ENCODE measurements at places on chromosomes 7 and 10.

DNA sequence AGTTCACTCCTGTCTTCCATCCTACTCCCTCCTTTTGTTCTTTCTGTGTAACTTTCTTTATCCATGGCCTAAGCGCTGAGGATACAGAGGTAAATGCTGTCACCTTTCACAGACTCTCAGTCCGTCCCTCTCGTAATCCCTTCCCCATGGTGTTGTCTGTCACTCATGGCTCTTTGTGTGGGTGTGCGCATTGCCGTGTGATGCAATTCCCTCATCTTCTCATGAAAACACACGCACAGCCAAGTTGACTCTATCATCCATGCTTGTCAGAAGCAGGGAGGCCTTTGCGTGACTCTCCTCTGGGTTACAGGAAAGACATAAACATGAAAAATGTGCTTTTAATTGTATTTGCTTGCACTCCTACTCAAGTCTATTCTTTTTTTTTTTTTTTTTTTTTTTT lies 125.6 kb upstream of the C7orf33 start:
- DNase-seq, result no peak

GRCh38 chr7:50400114-50400513 lies 50.0 kb downstream of the FIGNL1 start:
- no peak for DNase-seq

- no peak for DNase-seq
These were observed 44.3 kb upstream of the DNAJC1 start for GRCh38 chr10:22047812-22048211.

DNA sequence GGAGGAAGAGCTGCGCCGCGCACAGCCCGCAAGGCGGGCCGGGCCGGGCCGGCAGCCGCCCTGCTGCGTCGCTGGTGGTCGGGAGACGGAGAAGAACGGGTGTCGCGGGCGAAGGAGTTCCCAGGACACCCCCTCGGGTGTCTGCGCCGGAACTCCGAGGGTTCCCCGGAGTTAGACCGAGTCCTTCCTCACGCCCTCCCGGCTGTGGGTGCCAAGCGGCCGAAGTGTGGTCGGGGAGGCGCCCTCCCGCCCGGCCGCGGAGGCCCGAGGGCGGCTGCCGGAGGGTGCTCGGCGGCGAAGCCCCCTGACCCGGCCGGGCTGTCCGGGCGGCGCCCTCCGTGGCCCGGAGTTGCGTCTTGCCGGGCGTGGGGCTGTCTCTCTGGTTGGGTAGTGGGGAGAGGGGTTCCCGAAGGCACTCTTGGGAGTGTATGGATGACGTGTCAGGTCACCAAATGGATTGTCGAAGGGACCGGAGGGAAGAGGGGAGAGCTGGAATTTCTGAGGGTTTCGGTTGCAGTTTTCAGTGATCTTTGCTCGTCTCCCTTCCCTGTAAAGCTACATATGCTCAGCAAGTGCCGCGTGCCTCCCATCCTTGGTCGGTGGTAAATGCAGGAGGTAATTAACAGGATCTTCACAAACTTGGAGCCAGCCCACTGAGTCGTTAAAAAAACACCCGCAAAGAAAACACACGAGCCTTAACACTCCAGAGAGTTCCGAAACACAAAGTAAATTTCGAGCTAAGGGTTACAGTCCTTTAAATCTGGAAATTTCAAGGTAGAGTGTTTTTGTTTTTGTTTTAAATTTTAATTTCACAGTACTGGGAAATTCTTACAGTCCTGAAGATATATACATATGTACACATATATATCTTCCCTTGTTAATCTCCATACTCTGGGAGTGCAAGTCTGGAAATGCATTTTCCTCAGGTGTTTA lies 871 bp downstream of the ST7 start:
- peak; percentile 64 for DNase-seq

GRCh38 chr10:86965986-86966654 lies 2.2 kb upstream of the ADIRF start:
- DNase-seq, result no peak

GRCh38 chr7:159007996-159008389 lies 136.7 kb downstream of the VIPR2 start:
- no peak for DNase-seq

GRCh38 chr10:20415684-20416083 lies 481.4 kb downstream of the NEBL start:
- no peak for DNase-seq

DNA sequence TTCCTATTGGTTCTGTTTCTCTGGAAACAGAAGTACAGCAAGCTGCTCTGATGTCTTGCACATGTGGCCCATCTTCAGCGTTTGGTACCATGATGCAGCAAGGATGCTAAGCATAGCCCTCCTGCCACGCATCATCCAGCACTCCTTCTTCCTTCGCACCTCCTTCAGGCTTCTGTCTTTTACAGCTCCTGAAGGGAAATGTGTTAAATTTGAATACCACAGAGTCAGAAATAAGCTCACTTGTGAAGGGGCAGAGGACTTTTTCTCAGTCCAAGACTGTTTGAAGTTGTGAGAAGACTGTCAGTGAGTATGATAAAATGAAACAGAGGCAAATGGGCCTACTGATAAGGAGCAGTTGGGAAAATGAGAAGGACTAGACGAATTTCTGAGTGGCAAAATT lies 20.7 kb downstream of the TSPAN13 start:
- DNase-seq, result no peak

DNA sequence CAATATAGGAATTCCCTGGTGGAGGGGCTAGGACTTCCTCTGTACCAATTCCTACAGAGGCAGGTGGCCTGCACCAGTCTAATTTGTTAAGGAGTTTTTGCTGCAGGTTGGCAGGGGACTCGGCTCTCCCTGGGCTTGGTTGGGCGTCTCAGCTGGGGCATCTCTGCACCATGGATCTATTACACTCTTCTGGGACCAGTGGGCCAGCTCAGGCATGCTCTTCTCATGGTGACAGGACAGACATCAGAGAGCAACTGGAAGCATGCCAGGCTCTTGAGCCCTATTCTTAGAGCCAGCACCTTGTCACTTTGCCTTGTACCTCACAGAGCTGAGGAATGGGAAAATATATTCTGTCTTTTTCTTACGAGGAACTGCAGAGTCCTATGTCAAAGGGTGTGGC lies 74.6 kb downstream of the SH2D4B start:
- no peak for DNase-seq

DNA sequence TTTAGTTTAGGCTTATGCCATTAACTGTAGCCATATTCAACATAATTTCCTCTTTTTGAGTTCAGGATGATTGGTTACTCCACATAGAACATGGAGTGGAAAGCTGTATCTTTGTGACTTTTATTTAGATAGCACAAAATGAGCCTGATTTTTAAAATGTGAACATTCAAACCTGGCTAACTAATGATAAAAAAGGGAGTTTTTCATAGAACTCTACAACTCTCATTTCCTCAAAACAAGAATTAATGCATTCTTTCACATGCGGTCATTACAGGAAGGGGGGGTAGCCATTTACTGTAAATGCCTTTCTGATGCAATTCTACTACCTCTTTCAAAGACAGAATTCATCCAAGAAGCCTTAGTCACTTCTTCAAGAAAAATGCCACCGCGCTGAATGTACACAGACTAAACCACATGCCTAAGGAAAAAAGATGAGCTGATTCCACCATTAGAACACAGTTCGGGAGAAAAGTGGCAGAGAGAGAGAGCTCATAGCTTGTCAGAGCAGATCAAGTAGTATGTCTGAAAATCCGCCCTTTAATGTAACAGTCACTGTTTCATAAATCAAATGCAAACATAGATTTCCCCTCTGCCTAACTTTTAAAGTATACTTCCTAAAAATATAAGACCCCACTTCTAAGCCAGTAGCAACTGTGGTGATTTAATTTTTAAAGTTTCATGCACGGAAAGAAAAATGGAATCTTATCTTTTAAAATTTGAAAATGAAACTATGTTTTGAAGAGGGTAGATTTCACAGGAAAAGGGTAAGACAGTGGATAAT lies 226.4 kb upstream of the KLF14 start:
- DNase-seq, result no peak

DNA sequence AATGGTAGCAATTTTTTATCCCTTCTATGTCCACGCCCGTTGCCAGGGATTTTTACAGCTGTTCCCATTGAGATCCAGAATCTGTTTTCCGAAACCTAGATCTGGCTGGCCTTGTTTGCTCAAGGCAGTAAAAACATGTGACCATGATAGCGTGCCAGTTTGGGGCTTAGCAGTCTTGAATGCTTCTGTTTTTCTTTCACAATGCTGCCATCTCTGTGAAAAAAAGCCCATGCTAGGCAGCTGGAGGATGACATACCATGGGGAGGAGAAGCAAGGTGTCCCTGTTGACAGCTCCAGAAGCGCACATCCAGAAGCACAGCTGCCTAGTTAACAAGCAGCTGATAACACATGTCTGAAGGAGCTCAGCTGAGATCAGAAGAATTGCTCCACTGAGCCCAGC lies 2.2 kb upstream of the ZNF92 start:
- no peak for DNase-seq

DNA sequence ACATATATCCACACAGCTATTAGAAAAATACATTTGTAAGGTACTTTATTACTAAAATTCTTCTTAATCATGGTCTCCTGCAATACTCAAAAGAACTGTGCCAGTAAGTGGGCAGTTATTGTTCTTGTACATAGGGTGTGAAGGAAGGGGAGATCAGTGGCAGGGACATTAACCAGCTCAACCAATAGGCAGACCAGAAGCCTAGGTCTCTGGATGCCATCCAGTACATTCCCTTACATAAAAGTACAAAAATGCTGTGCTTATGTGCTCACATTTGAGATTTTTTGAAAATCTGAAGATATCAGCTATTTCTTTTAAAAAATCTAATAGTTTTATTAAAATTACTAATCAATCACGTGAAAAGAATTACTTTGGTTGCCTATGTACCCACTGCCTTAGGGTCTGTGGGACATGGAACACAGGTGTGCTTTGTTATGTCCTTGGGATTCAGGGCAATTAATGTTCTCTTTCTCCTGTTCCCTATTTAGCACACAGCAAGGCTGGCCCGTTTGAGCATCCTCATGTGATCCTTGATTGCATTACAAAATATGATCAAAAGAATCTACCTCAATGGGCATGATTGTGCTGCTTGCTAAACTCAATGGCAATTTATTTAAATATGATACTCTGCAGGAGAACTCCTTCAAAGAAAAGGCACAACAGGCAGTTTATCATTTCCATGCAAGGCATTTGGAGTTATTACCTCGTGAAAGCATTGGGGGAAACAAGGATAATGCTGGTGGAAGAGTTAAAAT lies 22.7 kb downstream of the TWIST1 start:
- no peak for DNase-seq

DNA sequence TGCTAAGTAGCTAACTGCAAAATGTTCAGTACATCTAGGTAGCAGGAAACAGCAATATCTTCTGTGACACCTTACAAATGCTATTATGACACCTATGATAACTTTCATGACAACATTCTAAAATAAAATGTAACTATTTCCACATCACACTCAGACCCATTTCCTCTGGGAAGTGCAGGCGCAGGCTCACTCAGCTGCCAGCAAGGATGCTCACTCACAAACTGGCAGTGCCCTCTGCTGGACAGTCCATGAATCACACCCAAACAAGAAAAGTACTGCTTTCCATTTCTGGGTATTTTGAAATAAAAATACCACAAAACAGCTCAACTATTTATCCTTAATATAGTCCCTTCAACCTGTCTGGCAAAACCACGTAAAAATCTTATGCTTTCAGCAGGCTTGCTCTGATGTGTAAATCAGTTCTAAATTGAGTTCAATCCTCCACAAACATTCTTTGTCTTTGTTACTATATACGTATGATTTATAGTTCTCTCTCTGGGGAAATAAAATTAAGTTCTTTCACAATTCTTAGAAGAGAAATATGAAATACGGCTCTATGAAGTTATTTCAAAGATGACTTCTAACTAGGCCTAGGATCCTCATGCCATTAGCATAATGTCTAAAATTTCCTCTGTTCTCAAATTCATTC lies 176.6 kb downstream of the PARD3 start:
- peak; percentile 44 for DNase-seq

DNA sequence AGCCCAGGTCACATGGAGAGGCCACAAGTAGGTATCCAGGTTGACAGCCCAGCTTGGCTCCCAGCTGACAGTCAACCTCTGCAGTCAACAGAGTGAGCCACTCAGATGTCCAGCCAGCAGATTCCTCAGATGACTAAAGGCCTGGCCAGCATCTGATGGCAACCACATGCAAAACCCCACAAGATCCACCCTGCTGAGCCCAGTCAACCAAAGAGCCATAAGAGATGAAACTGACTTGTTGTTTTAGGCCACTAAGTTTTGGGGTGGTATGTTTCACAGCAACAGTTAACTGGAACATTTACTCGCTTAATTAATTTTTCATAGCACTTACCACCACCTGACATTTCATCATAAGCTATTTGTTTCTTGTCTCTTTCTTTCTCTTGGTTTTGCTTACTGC lies 107.3 kb upstream of the KDM7A start:
- DNase-seq, result no peak

DNA sequence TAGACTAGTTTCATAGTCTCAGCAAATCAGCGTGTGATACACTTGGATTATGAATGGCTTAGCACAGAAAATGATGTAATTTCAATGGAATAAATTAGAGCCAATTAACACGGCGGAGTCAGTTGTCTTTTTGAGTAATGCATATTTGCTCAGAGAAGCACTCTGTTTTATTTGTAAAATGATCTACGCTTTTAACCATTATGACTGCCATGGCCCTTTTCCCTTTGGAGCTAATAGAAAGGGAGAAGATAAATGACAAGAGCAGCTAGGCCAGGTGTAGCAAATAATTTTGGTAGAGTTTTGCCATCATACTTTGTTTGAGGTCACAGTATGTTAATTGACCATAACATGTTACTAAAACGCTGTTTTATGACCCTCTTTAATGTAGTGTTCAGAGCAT lies 86.8 kb downstream of the GPR158 start:
- no peak for DNase-seq

DNA sequence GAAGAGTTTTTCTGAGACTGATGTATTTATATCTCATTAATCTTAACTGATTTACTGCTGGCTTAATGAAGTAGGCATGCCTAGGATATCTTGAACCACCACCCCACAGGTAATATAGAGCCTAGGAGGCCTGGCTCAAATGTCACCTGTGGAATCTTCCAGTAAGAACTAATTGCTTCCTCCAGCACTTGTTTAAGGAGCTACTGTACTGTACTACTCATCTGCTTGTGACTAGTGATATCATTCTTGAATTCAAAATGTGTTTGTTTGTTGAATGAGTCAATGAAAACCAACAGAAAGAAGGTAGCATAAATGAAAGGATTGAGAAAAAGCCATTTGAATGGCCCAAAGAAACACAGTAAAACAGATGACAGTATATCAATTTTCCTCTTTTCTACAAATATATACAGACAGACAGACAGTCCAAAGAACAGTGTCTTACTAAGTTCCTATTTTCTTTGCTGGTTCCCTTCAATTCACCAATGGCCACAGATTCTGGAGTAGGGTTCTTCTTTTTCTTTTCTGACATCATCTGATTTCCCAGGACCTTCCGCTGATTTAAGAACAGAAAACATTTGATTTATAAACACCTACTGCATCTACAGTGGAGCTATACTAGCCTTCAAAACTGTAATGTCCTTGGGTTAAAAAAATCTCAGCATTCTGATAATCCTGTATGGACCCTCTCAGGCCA lies 43.7 kb upstream of the SLIT1 start:
- DNase-seq, result no peak

DNA sequence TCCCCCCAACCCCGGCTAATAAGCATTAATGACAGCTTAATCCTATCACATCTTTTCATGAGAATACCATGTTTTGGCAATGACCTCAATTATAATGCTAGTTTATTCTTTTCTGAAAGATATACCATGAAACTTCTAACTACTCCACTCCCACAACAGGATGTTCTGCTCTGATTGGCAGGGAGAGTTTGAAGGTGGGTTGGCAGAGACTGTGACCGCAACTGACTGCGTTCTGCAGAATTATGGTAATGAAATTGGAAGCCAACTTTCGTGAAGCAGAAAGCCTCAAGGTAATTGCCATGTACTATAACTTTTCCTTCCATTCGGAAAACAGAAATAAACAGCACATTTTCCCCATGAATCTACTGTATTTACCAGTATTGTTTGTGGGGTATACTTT lies 288.2 kb upstream of the SEMA3D start:
- no peak for DNase-seq

Measured in NCI-H1694 (cell line).